ENCODE measurements at places on chromosomes 11 and 22. TPM values are rescaled to one million over a fixed set of nuclear protein-coding genes. Genes with fewer than 3 reads are reported as not detected.

Gene GNAZ
- 1.1 TPM for total RNA-seq

Gene MDK
- 3.3 TPM for total RNA-seq

Gene OR52H1
- not detected for total RNA-seq

Gene TSGA10IP
- not detected for total RNA-seq
